Left kidney (tissue), 8 donors: ENCODE measurements at places on chromosomes 2 and 18.

DNA sequence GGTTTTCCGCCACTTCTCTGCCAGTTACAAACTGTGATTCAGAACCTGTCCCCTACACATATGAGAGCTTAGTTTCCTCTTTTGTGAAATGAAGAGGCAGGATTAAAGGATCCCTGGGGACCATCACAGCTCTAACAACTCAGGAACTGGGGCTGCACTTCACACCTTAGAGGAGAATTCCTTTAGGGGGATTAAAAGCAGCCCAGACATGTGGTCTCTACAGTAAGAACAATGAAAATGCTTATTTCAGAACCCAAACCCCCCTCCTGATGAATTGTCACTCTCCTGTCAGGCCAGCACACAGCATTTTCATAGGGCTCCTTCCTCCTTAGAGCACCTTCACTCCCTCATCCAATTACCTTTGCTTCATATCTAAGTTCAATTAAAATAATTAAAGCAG lies 101.5 kb upstream of the NEDD4L start:
- no peak for DNase-seq

- DNase-seq: no peak
Measured at GRCh38 chr18:28132084-28132483, 44.8 kb downstream of the CDH2 start.

- DNase-seq: no peak
Measured at GRCh38 chr2:176126929-176127773, 2.4 kb upstream of the HOXD8 start.

DNA sequence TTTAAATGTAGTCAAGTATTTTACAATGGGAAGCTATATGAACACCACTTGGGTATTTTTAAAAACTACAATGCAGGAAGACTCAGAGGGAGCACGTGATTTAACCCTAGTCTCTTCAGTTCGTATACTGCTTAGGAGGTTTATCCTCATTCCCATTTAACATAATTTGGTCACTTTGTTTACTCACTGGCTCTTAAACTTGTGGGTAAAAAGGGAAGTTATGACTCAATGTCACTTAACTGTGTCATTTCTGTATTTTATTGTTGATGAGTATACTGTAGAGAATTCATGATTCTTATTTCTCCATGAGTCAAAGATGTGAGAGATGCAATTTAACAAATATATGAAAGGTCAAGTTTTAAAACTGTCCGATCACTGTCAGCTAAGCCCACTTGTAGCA lies 48.2 kb downstream of the SLC66A3 start:
- DNase-seq: no peak

- DNase-seq: no peak
Measured at GRCh38 chr2:68426848-68427579, 40.1 kb downstream of the FBXO48 start.

GRCh38 chr18:21004726-21005125 lies 106.9 kb downstream of the ROCK1 start:
- DNase-seq: peak; percentile 7

DNA sequence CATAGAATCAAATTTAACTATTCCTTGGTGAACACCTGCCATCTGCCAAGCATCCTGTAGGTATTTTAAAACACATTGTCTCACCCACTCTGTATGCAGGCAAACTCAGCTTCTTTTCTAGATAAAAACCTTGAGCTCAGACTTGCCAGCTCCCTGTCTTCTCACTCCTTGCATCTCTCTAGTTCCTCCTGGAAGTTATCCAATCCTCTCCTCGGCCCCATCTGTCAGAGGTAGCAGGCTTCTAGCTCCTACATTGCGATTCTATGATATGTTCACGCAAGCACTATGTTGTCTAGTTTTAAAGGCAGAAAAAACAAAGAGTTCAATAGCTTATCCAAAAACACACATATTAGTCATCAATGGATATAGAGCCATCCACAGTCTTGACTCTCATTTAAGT lies 67.0 kb upstream of the APCDD1 start:
- no peak for DNase-seq

DNA sequence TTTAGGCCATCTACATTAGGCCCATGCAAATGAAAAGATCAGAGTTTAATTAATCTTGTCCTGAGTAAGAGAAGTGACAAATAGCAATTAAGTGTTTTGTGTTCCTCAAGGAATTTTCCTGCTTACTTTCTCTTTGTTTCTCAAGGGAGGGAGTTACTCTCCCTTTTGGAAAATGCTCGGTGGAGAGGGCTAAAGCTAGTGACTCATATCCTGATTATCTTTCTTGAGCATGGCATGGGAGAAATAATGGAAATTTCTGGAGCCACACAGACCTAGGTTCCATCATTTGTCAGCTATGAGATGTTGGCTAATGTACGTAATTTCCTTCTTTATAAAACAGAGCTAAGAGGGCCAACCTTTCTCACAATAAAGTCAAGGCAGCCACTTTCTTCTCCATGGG lies 177.1 kb downstream of the ETAA1 start:
- no peak for DNase-seq
